Kidney (tissue), 22 donors: ENCODE measurements at places on chromosomes 1 and 21. TPM values are rescaled to one million over a fixed set of nuclear protein-coding genes. Genes with fewer than 3 reads are reported as not detected.

The USH2A gene
- total RNA-seq: 0.06 TPM

The CYP4Z1 gene
- total RNA-seq: 0.22 TPM

The KCNC4 gene
- total RNA-seq: 52.9 TPM

The GJA9 gene
- not detected for total RNA-seq

The RAB42 gene
- total RNA-seq: 3.3 TPM

The CRNN gene
- not detected for total RNA-seq

The NHLH1 gene
- total RNA-seq: 0.09 TPM

The COA7 gene
- 19.1 TPM for total RNA-seq

The ARHGAP29 gene
- 145 TPM for total RNA-seq

The FMO4 gene
- 10.6 TPM for total RNA-seq

GRCh38 chr1:181514298-181515290, 31.3 kb downstream of the CACNA1E start:
- H3K27ac ChIP-seq: no peak overlapping the region
- H3K27me3 ChIP-seq: no peaks in the 10 kb centered on the region
- DNase-seq: no peak
- H3K4me3 ChIP-seq: no peak overlapping the region

DNA sequence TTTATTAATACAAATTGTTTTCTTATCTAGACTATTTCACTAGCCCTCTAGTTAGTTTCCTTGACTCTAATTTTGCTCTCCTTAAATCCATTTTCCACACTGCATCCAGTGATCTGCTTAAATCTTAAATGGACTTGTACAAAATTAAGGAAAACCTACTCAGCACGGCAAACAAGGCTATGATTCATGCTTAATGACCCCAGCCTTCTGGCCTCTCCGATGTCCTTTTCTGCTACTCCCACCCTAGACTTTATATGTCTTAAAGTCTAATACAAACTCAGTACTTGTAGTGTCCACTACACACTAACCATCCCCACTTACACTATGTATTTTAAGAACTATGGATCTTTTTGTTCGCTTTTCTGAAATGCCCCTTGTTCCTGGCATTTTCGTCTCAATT, 2.2 kb downstream of the TMED5 start:
- H3K27ac ChIP-seq: no peak overlapping the region
- no peaks in the 10 kb centered on the region for H3K27me3 ChIP-seq
- H3K36me3 ChIP-seq: no peaks in the 10 kb centered on the region
- H3K4me1 ChIP-seq: peaks cover 16% of the 10 kb centered on the region
- H3K4me3 ChIP-seq: peak overlapping the region; percentile 94
- DNase-seq: no peak

DNA sequence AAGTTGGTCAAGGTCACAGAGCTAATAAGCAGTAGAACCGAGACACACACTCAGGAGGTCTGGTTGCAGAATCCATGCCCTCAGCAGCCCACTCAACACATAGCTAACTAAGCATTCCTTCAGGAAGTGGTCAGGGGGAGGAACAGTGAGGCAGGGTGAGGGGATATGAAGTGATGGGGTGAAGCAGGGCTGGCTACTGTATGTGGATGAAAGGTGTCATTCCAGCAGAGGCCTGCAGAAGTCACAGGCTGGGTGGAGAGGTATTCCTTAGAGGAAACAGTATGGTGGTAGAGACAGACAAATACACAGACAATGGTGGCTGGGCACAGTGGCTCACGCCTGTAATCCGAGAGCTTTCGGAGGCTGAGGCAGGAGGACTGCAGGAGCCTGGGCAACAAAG, 14.1 kb downstream of the TMCO4 start:
- no peak overlapping the region for H3K4me3 ChIP-seq
- no peak overlapping the region for H3K27ac ChIP-seq
- no peaks in the 10 kb centered on the region for H3K27me3 ChIP-seq
- no peak for DNase-seq
- peaks cover 6% of the 10 kb centered on the region for H3K4me1 ChIP-seq

GRCh38 chr21:40853956-40854688, 7.2 kb upstream of the DSCAM start:
- no peak overlapping the region for H3K4me3 ChIP-seq
- H3K27me3 ChIP-seq: no peaks in the 10 kb centered on the region
- H3K27ac ChIP-seq: no peak overlapping the region
- no peaks in the 10 kb centered on the region for H3K36me3 ChIP-seq

GRCh38 chr1:171590022-171590421, 32.0 kb upstream of the MYOCOS start:
- H3K4me3 ChIP-seq: no peak overlapping the region
- no peaks in the 10 kb centered on the region for H3K27me3 ChIP-seq
- peaks cover 6% of the 10 kb centered on the region for H3K36me3 ChIP-seq
- DNase-seq: no peak
- H3K27ac ChIP-seq: no peak overlapping the region

DNA sequence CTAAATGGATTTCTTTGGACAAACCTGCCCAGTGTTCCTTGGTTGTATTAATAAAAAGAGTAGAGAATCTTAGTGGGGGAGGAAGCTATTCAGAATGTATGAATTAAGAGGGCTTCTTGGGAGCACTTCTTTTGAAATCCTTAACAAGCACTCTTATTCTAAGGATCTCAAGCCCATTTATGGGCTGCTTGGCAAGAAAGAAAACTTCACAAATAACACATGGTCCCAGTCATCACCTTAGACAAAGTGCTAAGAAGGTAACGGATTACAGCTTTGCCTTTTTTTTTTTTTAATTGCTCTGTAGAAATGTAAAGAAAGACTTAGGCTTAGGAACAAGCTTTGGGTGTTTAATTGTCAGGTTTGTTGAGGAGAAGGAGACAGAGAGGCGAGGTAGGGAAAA, 76.6 kb upstream of the IPO9 start:
- DNase-seq: no peak
- no peak overlapping the region for H3K27ac ChIP-seq
- no peaks in the 10 kb centered on the region for H3K27me3 ChIP-seq

DNA sequence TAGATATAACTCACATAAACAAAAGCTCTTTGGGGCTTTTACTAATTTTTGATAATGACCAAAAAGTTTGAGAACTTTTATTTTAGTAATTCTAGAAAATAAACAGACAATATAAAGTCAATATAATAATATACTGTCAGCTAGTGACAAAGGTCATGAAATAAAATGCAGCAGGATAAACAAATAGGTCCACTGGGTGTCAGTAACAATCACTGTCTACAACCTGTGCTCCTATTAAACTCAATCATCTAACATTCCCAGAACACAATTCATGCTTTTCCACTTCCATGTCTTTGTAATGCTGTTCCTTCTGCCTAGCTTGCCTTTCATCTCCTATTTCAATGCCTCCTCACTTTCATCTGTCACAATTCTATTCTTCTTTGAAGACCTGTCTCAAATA, 186.1 kb downstream of the GIPC2 start:
- H3K4me3 ChIP-seq: no peak overlapping the region
- no peak for DNase-seq
- H3K4me1 ChIP-seq: no peaks in the 10 kb centered on the region

DNA sequence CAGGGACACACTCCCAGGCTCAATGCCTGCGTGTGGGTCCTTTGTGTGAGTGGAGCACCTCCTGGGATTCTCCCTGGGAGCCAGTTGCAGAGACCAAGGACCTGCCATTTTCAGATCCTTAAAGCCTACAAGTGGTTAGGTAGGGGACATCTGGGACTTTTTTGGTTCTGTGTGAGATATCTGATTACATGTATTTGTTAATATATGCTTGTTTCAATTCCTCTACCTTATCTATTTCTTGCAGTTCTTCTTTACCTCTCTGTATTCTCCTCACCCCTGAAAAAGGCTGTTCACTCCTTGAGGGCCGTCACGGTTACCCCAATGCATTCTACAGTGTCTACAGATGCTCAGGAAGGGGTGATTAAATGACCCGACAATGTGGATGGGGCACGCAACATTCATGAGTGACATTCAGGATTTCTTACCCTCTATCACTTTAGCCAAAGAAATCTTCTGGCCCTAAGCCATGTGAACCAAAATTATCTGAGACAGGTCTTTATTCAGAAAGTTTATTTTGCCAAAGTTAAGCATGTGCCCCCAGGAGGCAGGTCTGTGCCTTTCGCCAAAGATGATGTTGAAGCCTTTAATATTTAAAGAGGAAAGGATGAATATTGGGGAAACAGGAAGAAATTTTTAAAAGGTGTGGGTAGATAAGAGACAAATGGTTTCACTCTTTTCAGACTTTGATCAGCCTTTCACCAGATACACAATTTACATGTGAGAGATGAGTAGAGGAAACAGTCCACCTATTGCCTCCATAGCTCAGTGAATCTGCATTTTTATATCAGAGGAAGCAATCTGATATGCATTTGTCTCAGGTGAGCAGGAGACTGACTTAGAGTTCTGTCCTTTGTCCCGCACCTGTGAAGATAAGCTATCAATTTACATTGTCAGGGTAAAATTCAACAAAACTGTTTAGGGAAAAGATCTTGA, 44.6 kb upstream of the MPZL1 start:
- H3K27ac ChIP-seq: no peak overlapping the region
- no peaks in the 10 kb centered on the region for H3K27me3 ChIP-seq
- no peaks in the 10 kb centered on the region for H3K36me3 ChIP-seq
- no peaks in the 10 kb centered on the region for H3K4me1 ChIP-seq
- no peak for DNase-seq

- H3K36me3 ChIP-seq: no peaks in the 10 kb centered on the region
- H3K4me1 ChIP-seq: no peaks in the 10 kb centered on the region
- no peak overlapping the region for H3K4me3 ChIP-seq
- no peak for DNase-seq
- no peaks in the 10 kb centered on the region for H3K27me3 ChIP-seq
Observed at GRCh38 chr1:60695716-60696171, 386.6 kb upstream of the NFIA start.

DNA sequence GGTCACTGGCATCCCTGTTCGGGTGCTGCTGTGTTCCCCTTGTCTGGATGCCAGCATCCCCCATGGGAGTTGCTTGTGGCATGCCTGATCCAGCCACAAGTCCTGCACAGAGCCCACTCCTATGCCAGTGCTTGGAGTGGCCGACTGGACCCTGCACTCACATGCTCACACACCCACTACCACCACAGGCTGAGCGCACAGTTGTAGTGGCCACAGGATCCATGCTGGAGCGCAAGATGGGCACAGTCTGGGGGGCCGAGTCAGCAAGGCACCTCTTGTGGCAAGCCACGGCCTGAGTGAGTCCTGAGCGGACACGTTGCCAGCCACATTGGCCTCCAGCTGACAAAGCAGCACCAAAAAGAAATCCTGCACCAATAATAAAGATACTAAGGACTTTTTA, 661.6 kb upstream of the TMPRSS15 start:
- no peak overlapping the region for H3K4me3 ChIP-seq
- peak; percentile 62 for DNase-seq
- H3K36me3 ChIP-seq: no peaks in the 10 kb centered on the region
- no peaks in the 10 kb centered on the region for H3K27me3 ChIP-seq
- H3K27ac ChIP-seq: no peak overlapping the region

DNA sequence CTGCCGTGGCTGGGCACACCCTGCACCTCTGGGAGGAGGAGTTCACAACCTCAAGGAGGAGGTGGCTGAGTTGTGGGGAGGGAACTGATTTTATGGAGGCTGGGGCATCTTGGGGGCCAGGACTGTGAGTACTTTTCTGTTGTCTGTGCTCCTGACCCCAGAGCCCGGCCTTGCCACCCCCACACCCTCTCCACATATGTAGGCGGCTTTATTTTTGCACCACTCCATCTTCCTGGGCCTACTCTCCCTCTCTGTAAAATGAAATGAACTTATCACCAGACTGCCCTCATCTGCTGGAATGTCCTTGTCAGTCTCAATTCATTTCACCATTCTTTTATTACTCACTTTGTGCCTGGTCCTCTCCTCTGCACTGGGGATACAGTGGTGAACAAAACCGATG, 12.8 kb downstream of the FOXD2 start:
- no peak for DNase-seq
- H3K27me3 ChIP-seq: peaks cover 11% of the 10 kb centered on the region
- no peaks in the 10 kb centered on the region for H3K4me1 ChIP-seq
- no peaks in the 10 kb centered on the region for H3K36me3 ChIP-seq
- H3K27ac ChIP-seq: no peak overlapping the region

- no peaks in the 10 kb centered on the region for H3K27me3 ChIP-seq
- no peaks in the 10 kb centered on the region for H3K36me3 ChIP-seq
- no peak overlapping the region for H3K27ac ChIP-seq
- no peak for DNase-seq
Observed at GRCh38 chr1:230079199-230080024, 12.4 kb downstream of the GALNT2 start.

DNA sequence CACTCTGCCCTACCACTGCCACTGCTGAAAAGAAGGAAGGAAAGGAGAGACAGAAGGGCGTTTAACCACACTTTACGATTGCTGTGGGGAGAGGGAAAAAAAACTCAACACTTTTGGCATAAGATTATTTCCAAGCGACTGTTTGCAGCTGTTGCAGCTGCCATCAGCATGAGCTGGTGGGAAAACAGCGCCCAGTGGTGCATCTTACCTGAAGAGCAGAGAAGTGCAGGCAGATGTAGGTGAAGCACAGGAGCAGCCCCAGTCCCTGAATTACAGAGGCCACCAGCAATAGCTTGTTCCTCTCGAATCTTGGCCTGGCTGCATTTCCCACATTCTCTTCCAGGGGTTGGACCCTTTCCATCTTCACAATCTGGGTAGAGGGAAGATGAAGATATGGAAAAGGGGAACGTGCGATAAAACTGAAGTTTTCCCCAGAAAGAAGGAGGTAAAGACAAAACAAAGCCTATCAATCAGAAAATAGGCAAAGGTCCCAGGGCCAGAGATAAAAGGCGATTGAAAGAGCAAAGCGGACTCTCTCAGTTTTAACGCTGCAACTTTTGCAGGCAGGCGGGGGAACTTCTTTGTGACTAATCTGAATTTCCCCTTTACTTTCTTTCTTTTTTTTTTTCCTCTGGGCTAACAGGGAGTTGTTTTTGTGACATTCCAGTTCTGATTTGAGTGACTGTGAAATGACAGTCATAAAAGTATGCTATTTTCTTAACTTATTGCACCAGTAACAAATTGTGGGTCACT, at the start of gene TNFSF4:
TSS of gene TNFSF4 (minus strand) at position 516 of the 753 bp plus-strand sequence. CDS start at position 361, 155 bp downstream.
- no peak for DNase-seq
- no peaks in the 10 kb centered on the region for H3K4me1 ChIP-seq
- no peak within 1 kb of the TSS for H3K27ac ChIP-seq
- H3K27me3 ChIP-seq: no peaks in the 10 kb centered on the region
- no peaks in the 10 kb centered on the region for H3K36me3 ChIP-seq

DNA sequence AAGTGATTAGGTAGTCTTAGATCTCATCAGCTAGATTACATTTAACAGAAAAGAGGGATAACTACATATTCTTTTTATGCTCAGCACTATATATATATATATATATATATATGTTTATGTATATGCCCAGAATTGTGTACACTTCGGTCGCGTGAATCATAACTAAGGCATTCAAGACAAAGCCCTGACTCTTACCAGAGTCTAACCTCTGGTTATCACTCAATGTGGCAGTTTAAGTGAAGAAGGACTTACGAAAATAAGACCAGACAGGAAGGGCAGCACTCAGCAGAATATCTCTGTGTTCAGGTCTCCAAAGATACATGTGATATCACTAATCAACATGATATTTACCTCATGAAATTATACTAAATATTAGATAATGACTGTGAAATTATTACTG, 1326.7 kb downstream of the MRPL39 start:
- no peaks in the 10 kb centered on the region for H3K4me1 ChIP-seq
- H3K36me3 ChIP-seq: no peaks in the 10 kb centered on the region
- no peaks in the 10 kb centered on the region for H3K27me3 ChIP-seq
- DNase-seq: no peak
- no peak overlapping the region for H3K4me3 ChIP-seq
